ENCODE measurements at places on chromosomes 16 and 17. TPM values are rescaled to one million over a fixed set of nuclear protein-coding genes. Genes with fewer than 3 reads are reported as not detected.
A peak's percentile ranks its signal among the peaks of the same experiment; 100 is the strongest.

The KRT31 gene
- total RNA-seq: not detected

The KCNJ16 gene
- not detected for total RNA-seq

The CCL4L2 gene
- 11.1 TPM for total RNA-seq

The CPNE7 gene
- total RNA-seq: 46.9 TPM

The PRSS36 gene
- total RNA-seq: not detected

The TMEM106A gene
- 14.6 TPM for total RNA-seq

GRCh38 chr16:57314161-57314785 is 29.8 kb upstream of the PLLP start:
- peaks cover 16% of the 10 kb centered on the region for H3K4me1 ChIP-seq
- H3K27ac ChIP-seq: no peak overlapping the region
- no peak overlapping the region for H3K4me3 ChIP-seq
- H3K36me3 ChIP-seq: no peaks in the 10 kb centered on the region

- H3K36me3 ChIP-seq: no peaks in the 10 kb centered on the region
- H3K4me1 ChIP-seq: no peaks in the 10 kb centered on the region
- no peak overlapping the region for H3K4me3 ChIP-seq
- H3K27ac ChIP-seq: no peak overlapping the region
- 0 out of 2 replicates have a peak, but pooled peaks cover 5% of the 10 kb centered on the region for H3K27me3 ChIP-seq
Observed at GRCh38 chr16:4556580-4556979, 440 bp downstream of the C16orf96 start.

DNA sequence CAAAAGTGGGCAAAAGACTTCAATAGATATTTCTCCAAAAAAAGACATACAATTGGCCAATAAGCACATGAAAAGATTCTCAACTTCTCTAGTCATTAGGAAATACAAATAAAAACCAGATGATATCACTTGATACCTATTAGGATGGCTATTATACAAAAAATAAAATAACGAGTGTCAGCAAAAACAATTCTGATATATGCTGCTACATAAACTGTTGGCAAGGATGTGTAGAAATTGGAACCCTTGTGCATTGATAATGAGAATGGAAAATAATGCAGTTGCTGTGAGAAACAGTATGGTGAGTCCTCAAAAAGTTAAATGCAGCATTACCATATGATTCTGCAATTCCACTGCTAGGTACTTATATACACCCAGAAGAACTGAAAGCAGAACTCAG is 80.6 kb downstream of the BRIP1 start:
- DNase-seq: no peak
- H3K4me3 ChIP-seq: no peak overlapping the region
- H3K27me3 ChIP-seq: no peaks in the 10 kb centered on the region
- peaks cover 12% of the 10 kb centered on the region for H3K4me1 ChIP-seq

DNA sequence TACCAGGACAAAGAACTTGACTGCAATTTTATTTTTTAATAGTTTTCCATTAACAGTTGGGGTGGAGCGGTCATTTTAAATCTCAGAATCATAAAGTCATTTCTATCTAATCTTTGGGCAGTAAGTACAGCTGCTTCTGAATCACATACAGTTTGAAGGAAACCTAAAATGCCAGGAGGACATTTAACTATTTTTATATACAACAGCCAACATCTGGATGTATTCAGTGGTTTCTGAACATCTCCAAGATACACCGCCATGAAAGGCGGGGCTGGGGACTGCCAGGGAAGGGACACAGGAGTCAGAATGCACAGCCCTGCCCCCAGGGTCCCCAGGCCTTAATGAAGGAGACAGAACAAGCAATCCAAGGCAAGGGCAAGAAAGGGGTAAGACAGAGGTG is 392.3 kb downstream of the SLC39A11 start:
- DNase-seq: no peak
- no peak overlapping the region for H3K27ac ChIP-seq
- H3K27me3 ChIP-seq: no peaks in the 10 kb centered on the region
- no peaks in the 10 kb centered on the region for H3K4me1 ChIP-seq

DNA sequence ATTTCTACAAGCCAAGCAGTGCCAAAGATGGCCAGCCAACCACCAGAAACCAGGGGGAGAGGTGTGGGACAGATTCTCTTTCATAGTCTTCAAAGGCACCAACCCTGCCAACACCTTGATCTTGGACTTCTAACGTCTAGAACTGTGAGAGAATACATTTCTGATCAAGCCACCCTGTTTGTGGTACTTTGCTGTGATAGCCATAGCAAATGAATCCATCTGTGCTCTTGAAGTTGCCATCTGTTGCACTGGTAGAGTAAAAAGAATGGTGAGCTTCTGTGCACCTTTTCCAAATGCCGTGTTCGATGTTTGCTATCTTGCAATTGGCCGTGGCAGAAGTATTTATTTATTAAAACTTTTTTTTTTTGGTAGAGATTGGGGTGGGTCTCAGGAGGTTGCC is 16.7 kb upstream of the ADGRG1 start:
- H3K4me3 ChIP-seq: no peak overlapping the region
- no peaks in the 10 kb centered on the region for H3K36me3 ChIP-seq
- H3K27ac ChIP-seq: peak overlapping the region; percentile 34
- H3K27me3 ChIP-seq: no peaks in the 10 kb centered on the region
- peaks cover 34% of the 10 kb centered on the region for H3K4me1 ChIP-seq
- DNase-seq: no peak

- no peaks in the 10 kb centered on the region for H3K4me1 ChIP-seq
- DNase-seq: no peak
- no peak overlapping the region for H3K4me3 ChIP-seq
- peaks cover 4% of the 10 kb centered on the region for H3K27me3 ChIP-seq
- H3K36me3 ChIP-seq: no peaks in the 10 kb centered on the region
- H3K27ac ChIP-seq: no peak overlapping the region
Observed at GRCh38 chr17:79258843-79259242, 184.2 kb downstream of the ENGASE start.

DNA sequence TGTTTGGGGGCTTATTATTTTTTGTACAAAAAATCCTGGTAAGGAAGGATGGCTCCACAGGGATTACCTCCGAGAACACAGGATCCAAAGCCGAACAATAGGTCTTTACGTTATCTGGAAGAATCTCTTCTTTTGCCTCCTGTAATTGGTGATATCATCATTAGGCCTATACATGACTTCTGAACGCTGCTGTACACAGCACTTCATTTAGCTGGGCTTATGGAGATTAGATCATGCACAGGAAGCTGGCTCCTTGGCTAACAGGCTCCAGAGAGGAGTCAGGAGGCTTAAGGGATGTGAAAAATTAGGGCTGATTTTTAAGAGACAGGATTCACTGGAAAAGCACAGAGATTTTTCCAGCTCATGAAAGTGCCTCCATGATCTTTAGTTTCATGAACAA is 54.7 kb downstream of the TANGO6 start:
- no peak overlapping the region for H3K27ac ChIP-seq
- no peaks in the 10 kb centered on the region for H3K27me3 ChIP-seq
- no peak overlapping the region for H3K4me3 ChIP-seq
- H3K36me3 ChIP-seq: no peaks in the 10 kb centered on the region
- no peak for DNase-seq
- no peaks in the 10 kb centered on the region for H3K4me1 ChIP-seq

GRCh38 chr16:30121741-30122571 is 1.1 kb downstream of the MAPK3 start:
- H3K4me1 ChIP-seq: peaks cover 17% of the 10 kb centered on the region
- H3K36me3 ChIP-seq: no peaks in the 10 kb centered on the region
- no peak for DNase-seq
- peak overlapping the region; percentile 42 for H3K27ac ChIP-seq
- H3K27me3 ChIP-seq: no peaks in the 10 kb centered on the region

DNA sequence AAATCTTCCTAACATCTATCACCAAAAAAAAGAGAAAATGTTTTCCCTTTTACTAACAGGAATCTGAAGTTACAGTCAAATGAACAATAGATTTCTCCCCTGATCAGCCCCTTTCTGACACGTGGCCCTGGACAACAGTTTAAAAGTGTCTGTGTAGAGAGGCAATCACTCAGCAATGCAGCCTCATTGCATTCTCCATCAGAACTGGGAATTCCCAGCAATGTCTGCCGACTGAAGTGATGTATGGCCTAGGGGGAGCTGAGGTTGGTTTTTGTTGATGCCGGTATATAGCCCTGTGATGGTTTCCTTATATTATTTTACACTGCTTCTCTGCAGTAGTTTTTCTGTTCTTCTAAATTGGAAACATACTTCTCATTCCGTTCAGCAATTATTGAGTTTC is 904.3 kb upstream of the CDH8 start:
- H3K4me1 ChIP-seq: no peaks in the 10 kb centered on the region
- no peaks in the 10 kb centered on the region for H3K27me3 ChIP-seq

GRCh38 chr16:85785927-85786326 is 13.4 kb downstream of the EMC8 start:
- no peak overlapping the region for H3K27ac ChIP-seq
- peaks cover 30% of the 10 kb centered on the region for H3K36me3 ChIP-seq
- no peaks in the 10 kb centered on the region for H3K4me1 ChIP-seq
- no peak for DNase-seq

- H3K27ac ChIP-seq: no peak overlapping the region
- H3K4me1 ChIP-seq: no peaks in the 10 kb centered on the region
- no peak for DNase-seq
- H3K36me3 ChIP-seq: no peaks in the 10 kb centered on the region
Observed at GRCh38 chr16:58049232-58050185, 24.0 kb downstream of the MMP15 start.

DNA sequence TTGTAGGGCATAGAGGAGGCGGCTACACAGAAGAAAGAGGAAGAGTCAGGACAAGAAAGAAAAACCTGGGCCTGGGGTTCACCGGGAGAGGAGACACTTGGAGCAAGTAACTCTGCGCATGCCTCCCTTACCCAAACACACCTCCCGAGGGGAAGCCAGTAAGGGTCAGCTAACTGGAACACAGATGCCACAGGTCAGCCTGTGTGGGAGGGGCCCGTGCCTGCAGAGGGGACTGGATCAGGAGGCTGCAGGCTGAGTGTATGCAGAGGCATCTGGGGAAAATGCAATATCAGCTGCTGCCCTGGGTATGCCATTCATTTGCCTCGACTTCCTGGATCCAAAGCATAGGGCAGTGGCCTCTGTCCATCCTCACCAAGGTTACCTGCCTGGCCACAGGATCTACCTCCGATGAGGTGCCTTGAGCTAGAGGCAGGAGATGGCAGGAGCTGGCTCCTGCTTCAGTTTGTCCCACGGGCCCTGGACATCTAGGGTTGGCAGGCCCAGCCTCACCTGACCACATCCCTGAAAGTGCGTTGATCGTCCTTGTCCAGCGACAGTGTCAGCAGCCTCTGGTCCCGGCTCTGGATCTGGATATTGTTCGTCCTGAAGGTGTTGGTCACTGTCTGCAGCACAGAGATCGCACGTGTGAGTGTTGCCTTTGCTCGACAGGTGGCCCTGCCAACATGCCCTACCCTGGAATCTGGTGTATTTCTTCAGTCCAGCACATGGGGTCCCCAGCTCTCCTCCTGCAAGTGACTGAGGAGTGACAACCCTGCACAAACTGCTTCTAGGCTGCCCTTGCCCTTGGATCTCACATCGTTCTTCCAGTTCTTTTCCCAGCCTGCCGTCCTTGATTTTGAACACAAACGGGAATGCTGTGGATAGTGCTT is 4.6 kb upstream of the MFSD6L start:
- H3K27ac ChIP-seq: no peak overlapping the region
- H3K27me3 ChIP-seq: no peaks in the 10 kb centered on the region
- DNase-seq: no peak
- H3K4me1 ChIP-seq: peaks cover 37% of the 10 kb centered on the region
- H3K4me3 ChIP-seq: no peak overlapping the region
- peaks cover 38% of the 10 kb centered on the region for H3K36me3 ChIP-seq

DNA sequence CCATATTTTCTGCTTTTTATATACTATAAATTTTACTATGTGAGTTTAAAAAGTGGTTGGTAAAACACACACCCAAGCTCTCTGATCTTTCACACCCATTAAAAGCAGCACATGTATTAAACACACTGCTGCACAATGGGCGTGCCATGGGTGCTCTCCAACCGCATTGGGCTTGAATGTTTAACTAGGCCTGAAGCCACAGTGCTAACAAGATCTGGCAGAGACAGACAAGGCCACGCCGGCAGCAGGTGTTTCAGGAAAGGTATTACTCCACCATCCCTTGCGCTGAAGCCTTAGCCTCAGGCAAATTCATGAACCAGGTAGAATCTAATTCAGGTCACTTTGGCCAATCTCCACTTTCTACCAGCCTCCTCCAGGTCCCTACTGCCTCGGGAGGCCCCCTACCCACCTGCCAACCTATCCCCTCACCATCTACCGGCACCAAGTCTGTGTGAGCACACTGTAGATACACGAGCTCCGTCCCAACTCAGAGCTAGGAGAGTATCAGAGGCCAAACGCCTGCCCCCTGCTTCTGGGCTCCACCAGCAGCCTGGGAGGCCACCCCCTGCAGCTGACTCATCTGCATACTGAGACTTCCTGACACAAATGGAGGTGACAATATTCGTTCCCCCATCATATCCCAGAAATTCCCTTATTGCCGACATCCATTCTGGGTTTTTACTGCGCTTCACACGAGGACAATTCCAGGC is 95.0 kb downstream of the ADCY9 start:
- no peaks in the 10 kb centered on the region for H3K36me3 ChIP-seq
- no peaks in the 10 kb centered on the region for H3K27me3 ChIP-seq
- H3K4me3 ChIP-seq: no peak overlapping the region
- DNase-seq: no peak
- no peak overlapping the region for H3K27ac ChIP-seq

DNA sequence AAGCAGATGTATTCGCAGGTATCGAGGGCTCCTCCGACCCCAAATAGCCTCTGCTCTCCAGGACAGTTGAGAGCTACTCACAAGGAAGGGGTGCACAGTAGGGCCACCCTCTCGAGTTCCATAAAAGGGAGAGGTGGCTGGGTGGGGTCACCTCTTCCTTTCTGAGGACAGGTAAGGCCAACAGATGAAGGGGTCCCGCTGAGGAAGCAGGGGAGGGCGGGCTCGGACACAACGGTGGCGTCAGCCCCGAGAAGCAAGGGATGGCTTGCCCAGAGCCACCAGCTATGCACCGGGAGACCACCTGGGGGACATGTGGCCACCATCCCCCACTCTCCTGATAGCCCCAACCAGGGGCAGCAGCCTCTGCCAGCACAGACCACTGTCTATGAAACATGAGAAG is 15.1 kb upstream of the CYTH1 start:
- H3K36me3 ChIP-seq: peaks cover 13% of the 10 kb centered on the region
- H3K27me3 ChIP-seq: no peaks in the 10 kb centered on the region
- no peak overlapping the region for H3K4me3 ChIP-seq

All from GM12878 (cell line).